Urinary bladder (tissue), 4 donors: ENCODE measurements at places on chromosomes 1 and 21. TPM values are rescaled to one million over a fixed set of nuclear protein-coding genes. Genes with fewer than 3 reads are reported as not detected.

DNA sequence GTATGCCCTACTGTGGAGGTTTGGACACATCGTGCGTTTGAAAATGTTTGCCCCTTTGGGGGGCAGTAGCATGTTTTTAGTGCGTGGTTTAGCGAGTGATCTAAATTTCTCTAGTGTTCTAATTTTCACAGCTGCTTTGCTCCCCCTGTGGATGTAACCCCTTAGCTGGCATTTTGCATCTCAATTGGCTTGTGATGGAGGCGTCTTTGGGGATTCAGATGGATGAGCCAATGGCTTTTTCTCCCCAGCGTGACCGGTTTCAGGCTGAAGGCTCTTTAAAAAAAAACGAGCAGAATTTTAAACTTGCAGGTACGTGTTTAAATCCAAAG is 836 bp downstream of the CDC7 start:
- DNase-seq, result no peak

- no peak for DNase-seq
Observed at GRCh38 chr1:58576325-58576726, 726 bp downstream of the TACSTD2 start.

DNA sequence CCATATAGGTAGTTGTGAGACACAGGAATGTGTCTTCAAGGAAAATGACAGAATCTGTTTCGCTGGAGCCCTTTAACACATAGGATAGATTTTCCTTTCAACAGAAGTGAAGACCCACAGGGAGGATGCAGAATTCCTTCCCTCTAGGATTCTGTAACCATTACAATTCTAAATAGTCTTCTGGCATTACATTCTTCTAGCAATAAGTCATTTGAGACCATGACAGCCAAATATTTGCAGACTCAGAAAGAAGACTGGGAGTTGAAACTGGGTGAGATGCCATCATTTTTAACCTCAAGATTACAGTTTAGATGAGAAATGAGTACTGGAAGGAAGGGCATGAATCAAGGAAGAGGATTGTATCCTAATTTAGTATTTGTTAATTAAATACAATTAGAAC is 61.6 kb downstream of the ZBTB18 start:
- no peak for DNase-seq

GRCh38 chr1:111141245-111142220 is 1.5 kb downstream of the CEPT1 start:
- no peak for DNase-seq

DNA sequence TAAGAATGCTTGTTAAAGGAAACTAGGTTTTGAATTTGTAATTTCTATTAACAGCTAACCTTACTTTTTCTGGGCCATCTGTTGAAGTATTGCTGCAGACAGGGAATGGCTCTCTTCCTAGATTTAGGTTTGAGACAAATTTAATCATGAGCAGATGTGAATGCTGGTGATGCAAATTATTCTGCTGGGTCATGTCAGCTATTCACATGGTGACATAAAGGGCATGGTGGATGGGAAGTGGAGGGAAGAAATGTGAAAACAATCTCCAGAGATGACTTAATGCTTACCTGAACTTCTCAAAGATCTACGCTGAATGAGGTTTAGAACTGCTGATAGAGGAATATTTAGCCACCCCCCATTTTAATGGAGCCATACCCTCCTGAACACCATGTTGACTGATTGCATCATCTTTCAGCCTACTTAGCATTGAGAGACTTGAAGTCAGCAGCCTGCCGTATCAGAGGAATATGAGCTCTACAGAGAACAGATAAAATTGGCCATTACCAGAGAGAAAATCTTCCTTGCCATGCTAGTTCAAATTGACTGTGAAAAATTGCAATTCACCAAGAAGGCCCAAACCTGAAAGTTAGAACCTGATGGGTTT is 138.8 kb downstream of the HHAT start:
- no peak for DNase-seq

DNA sequence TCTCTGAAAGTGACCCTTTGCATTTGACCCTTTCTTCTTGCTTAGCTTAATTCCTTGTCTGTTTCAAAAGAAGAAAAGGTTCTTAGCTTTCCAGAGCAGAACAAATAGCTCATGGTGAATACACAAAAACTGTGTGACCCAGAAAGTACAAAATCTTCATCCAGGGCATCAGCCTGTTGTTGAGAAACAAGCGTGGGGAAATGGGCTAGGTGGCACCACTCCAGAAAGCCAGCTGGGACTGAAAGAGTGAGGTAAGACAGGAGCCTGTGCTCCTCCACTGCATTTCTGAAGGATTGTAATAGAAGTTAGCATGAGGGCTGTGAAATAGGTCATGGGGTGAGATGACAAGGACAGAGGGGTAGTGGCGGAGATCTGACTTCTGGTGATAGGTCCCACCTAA is 45.8 kb downstream of the CYP2J2 start:
- no peak for DNase-seq

GRCh38 chr21:8989261-8989711 is 1532.1 kb upstream of the TPTE start:
- no peak for DNase-seq

- DNase-seq, result no peak
Observed at GRCh38 chr1:191343816-191344215, 814.4 kb upstream of the RGS18 start.

DNA sequence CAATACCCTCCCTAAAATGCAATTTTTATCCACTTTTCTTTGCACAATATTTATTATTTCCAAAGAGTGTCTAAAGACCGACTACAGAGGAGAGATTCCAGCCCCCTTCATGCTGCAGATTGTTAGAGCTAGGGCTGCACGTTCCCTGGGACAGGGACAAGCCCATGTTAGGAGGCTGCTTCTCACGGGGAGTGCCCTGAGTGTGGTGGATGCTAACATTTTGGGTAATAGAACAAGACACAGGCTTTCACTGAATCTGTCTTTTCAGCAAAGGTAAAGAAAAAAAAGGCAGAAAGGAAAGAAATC is 125.4 kb downstream of the RIPK4 start:
- DNase-seq, result no peak

DNA sequence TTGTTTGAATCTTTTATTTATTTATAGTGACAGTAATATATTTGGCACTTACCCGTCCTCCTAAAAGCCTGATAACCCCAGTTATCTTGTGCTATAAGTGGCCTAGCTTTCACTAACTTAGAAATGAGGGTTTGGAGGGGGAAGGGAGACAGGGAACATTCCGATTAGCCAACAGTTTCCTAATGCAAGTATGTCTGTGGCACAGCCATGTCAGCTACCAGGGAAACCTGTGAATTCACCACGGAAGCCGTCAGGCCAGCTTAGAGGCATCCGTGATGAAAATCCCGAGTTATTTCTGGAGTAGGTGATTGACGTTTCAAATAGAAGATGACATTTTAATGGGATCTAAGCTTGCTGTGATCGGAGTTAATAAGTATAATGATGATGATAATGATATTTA is 39.4 kb upstream of the BCL10 start:
- DNase-seq, result no peak

The FCER1G gene
- total RNA-seq, result 15.9 TPM

The GPR153 gene
- 12.2 TPM for total RNA-seq

The CCDC30 gene
- total RNA-seq, result 7.2 TPM

The HSF2BP gene
- total RNA-seq, result 1.1 TPM

The NKAIN1 gene
- total RNA-seq, result 1.1 TPM
